ENCODE measurements at places on chromosomes 1 and 21. TPM values are rescaled to one million over a fixed set of nuclear protein-coding genes. Genes with fewer than 3 reads are reported as not detected.

The ZNF695 gene
- not detected for polyA plus RNA-seq

The EXOC8 gene
- polyA plus RNA-seq: 4.3 TPM

The TRIM17 gene
- 1.3 TPM for polyA plus RNA-seq

The TRABD2B gene
- polyA plus RNA-seq: 19.8 TPM

The NBPF6 gene
- polyA plus RNA-seq: not detected

The A3GALT2 gene
- polyA plus RNA-seq: not detected

The LCE1D gene
- polyA plus RNA-seq: not detected

The RXFP4 gene
- 0.32 TPM for polyA plus RNA-seq

The KIAA0040 gene
- polyA plus RNA-seq: 20.0 TPM

The MAP3K7CL gene
- polyA plus RNA-seq: 5.4 TPM

DNA sequence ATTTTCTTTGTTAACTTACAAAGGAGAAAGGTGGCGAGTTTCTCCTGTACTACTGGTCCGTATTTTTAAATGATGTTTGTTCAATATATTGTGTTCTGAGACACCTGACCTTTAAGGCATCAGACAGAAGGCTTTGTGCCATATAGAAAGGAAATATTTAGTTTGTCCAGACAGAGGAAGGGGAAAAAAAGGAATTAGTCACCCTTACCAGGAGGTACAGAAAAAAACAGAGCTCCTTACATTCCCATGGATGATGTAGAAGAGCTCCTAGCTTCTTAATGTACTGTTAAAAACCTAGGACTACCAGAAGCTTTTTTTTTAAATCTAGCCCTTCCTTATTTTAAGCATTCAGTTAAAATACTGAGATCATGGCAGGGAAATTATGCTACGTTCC lies 12.4 kb upstream of the PODN start:
- DNase-seq: no peak

DNA sequence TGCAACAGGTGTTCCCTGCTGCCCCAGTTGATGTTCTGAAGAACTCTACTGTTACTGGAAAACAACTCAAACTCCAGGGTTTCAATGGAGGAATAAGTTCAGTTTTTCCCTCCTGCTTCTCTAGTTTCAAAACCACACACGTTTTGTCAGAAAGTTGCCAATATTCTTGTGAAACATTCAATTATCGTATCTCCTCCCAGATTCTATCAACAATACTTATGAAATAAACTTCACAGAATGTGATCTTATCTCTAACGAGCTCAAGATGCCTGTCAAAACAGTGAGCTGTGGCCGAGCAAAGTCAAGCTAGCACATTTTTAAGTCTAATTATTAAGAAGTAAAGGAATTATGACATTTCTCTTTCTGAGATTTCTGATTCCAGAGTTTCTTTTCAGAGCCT lies 4.7 kb downstream of the OR2B11 start:
- no peak for DNase-seq

DNA sequence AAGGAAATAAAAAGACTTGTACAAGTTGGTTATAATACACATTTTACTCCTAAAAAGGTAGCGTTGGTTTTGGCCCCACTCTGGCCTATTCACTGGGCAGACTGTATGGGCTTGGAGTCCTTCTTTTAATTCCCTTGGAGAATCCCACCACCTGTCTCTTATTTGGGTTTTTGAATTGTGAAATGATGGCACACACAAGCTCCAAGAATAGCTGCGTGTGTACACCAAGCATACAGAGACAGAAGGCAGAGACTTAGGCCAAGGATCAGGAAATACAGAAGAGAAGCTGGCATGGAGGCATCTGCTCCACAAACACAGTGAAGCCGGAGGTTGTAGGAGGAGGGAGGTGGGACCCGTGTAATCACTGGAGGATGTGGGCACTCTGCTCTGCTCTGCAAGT lies 29.1 kb downstream of the DDR2 start:
- no peak for DNase-seq

DNA sequence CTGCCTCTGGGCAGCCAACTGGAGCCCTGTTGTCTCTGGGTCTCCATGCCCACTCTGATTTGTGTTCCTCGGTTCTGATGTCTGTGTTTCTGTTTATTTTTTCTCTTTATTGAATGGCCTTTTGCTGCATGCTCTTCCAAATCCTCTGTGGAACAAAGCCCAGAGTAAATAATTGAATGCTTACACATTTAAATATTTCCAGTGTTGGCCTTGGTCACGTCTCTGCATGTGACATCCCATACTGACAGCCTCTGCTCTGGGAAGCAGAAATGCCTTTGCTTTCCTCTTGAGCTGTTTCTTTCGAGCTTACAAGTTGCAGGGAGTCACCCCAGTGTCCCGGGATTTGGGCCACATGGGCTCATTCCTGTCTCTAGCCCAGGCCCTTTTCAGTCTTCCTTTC lies 267.9 kb downstream of the PTPRU start:
- peak; percentile 1 for DNase-seq

- no peak for DNase-seq
These were observed 68.9 kb upstream of the ACTRT2 start for GRCh38 chr1:2952371-2952770.

GRCh38 chr1:208134491-208134890 lies 109.7 kb downstream of the PLXNA2 start:
- peak; percentile 70 for DNase-seq

GRCh38 chr1:203038891-203039608 lies 12.8 kb downstream of the PPFIA4 start:
- DNase-seq: peak; percentile 80

DNA sequence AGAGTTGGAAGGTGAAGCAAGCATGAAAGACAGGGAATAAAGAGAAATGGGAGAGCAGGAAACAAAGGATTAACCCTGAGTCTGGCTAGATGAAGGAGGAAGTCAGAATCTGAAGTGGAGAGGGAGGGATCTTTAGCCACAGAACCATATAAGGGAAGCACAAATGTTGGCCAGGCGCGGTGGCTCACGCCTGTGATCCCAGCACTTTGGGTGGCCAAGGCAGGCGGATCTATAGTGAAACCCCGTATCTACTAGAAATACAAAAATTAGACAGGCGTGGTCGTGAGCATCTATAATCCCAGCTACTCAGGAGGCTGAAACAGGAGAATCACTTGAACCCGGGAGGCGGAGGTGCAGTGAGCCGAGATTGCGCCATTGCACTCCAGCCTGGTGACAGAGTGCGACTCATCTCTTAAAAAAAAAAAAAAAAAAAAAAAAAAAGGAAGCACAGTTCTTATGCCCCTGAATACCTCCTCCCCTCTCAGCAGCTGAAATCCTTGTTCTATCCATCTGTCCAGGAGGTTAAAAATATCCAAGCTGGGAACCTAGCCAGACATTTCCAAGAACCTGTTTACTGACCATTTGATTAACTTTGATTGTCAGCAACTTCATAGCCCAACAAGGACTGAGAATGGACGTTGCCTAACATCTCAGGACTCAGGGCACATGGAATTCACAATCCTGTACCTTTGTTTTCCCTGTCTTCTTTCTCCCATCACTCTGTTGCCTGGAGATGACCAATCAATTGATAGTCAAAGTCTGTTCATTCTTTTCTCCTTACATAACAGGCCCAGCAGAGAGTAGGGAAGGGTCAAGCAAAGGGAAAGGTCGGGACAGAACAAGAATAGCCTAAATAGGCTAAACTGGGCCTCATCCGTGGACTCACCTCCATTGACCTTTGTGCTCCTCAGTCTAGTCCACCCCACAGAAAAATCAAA lies 10.6 kb downstream of the TXNIP start:
- DNase-seq: no peak

- DNase-seq: no peak
These were observed 5.9 kb upstream of the HES4 start for GRCh38 chr1:1005774-1006304.

DNA sequence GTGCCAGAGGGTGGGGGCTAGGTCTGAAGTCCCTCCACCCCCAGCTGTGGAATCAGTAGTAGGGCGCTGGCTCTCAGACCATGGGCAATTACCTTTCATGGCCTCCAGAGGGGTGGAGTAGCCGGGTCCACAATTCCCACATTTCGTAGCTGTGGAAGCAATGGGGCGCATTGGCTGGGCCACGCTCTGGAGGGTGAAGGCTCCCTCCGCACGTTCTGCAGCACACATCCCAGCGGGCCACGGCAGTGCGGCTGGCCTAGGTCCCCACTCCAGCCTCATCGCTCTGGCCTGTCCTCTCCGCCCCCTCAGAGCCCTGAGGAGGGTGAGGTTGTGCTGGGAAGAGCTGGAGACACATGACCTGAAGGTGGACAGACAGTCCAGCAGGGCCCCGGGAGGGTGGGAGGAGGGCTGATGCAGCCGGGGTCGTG lies 2.9 kb downstream of the SELENBP1 start:
- peak; percentile 75 for DNase-seq

GRCh38 chr1:29245876-29246275 lies 9.6 kb downstream of the PTPRU start:
- peak; percentile 68 for DNase-seq

- DNase-seq: no peak
These were observed 2.7 kb downstream of the PLXNA2 start for GRCh38 chr1:208241512-208241911.

DNA sequence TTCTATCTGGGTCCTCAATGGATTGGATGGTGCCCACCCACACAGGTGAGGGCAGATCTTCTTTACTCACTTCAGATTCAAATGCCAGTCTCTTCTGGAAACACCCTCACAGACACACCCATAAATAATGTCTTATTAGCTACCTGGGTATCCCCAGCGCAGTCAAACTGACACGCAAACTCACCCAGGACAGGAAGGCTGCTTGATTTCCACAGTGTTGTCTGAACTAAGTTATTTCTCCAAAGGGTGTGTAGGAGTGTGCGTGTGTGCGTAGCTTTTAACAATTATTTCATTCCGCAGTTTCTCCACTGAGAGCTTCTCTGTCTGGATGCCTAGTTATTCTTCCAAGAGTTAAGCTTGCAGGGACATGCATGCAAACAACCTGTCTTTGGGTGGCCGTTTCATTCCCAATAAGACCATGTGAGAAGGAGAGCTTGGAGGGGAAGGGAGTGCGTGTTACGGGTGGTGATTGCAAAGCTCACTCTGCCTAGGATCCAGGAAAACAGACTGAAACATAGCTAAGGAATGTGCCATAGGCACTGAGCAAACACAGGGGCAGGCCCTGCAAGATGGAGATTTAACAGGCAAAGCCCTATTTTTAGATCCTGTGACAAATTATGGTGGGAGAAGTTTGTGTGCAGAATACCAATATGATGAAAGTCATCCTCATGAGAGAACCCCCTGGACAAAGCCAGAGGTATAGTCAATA lies 269.7 kb downstream of the DYRK1A start:
- DNase-seq: no peak

GRCh38 chr21:40194185-40194980 lies 327.1 kb downstream of the PCP4 start:
- no peak for DNase-seq

DNA sequence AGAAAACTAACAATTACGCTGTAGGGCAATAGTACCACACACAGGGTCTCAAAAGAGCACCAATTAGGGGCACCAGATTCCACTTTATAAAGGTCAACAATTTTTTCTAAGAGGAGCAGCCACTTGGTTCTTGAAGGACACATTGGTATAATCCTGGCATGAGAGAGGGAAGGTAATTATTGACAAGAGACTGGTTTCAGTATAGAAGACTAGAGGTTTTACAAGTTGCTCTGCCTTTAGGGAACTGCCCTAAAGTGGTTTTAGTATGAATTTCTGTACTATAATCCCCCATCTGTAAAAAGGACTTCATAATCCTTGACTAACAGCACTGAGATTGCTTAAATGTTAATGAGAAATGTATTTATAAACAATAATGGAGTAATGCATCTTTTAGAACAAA lies 648.5 kb upstream of the PTBP2 start:
- no peak for DNase-seq

GRCh38 chr1:238242181-238242580 lies 351.5 kb upstream of the ZP4 start:
- DNase-seq: no peak

DNA sequence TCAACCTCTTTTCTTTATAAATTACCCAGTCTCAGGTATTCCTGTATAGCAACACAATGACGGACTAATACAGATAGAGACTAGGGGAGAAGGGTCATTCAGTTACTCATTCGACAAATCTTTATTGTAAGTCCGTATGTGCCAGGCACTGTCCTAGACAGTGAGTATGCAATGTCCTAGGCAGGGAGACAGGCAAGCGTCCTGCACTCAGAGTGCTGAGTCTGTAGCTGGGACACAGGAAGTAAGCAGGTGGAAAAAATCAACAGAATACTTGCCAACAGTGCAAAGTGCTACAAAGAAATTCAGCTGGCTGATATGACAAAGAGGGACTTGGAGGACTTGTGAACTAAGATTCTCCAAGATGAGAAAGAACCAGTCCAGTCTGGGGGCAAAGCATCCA lies 92.2 kb upstream of the ZBTB40 start:
- no peak for DNase-seq

DNA sequence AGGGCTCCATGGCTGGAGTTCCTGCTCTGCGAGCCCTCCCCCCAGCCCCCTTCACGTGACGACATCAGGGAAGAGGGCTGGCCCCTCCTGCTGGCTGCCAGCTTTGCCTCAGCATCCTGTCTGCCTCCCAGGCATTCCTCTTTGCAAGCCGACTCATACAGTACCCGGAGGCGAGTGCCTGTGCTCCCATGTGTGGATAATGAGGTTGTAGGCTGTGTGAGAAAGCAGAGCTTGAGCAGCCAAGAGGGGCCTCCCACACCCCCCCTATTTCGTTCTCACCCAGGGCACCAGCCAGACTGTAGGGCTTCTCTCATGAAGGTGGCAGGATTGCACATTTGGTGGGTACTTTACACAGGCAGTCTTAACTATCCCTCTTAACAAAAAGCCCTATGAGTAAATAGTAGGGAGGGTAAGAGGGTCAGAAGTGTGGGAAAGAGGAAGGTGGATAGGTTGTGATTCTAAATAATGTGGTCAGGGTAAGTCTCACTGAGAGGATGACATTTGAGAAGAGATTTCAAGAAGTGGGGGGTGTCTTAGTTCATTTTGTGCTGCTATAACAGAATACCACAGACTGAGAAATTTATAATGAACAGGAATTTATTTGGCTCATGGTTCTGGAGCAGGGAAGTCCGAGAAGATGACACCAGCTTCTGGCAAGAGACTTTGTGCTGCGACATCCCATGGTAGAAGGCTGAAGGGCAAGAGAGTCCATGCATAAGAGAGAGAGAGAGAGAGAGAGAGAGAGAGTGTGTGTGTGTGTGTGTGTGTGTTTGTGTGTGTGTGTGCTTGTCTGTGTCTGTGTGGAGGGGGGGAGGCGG lies 113.5 kb downstream of the OMA1 start:
- DNase-seq: peak; percentile 94

- DNase-seq: no peak
These were observed 66.9 kb downstream of the TRABD2B start for GRCh38 chr1:47930210-47930840.

- no peak for DNase-seq
These were observed 89.6 kb upstream of the IVNS1ABP start for GRCh38 chr1:185406691-185407009.

- no peak for DNase-seq
These were observed 523.0 kb downstream of the PTPRC start for GRCh38 chr1:199161766-199162303.

GRCh38 chr1:32071758-32072621 lies 749 bp upstream of the TMEM39B start:
- DNase-seq: no peak

- no peak for DNase-seq
These were observed 119.7 kb upstream of the ZNF648 start for GRCh38 chr1:182181167-182181572.

GRCh38 chr1:171188388-171189266 lies 3.5 kb downstream of the FMO2 start:
- DNase-seq: peak; percentile 48
